ENCODE measurements at places on chromosomes 1 and 21. TPM values are rescaled to one million over a fixed set of nuclear protein-coding genes. Genes with fewer than 3 reads are reported as not detected.

DNA sequence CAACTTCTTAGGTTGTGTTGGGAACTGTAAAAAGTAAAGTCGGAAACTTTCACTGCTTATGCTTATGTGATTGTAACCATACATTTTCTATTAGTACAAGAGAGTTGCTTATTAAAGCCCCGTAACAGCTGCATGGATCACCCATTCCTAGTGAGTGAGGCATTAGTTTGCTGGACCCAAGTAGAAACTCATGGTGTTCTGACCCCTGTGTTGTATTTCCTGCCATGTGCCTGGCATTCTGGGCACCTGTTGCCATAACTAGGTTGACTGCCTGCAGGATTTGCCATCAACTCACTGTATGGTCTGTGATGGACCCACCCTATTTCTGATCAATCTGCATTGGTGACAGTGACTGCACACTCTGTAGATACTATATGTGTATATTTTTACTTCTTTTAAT lies 173.0 kb downstream of the PGBD5 start:
- DNase-seq: no peak

GRCh38 chr1:213148905-213149304 lies 97.9 kb downstream of the RPS6KC1 start:
- no peak for DNase-seq

DNA sequence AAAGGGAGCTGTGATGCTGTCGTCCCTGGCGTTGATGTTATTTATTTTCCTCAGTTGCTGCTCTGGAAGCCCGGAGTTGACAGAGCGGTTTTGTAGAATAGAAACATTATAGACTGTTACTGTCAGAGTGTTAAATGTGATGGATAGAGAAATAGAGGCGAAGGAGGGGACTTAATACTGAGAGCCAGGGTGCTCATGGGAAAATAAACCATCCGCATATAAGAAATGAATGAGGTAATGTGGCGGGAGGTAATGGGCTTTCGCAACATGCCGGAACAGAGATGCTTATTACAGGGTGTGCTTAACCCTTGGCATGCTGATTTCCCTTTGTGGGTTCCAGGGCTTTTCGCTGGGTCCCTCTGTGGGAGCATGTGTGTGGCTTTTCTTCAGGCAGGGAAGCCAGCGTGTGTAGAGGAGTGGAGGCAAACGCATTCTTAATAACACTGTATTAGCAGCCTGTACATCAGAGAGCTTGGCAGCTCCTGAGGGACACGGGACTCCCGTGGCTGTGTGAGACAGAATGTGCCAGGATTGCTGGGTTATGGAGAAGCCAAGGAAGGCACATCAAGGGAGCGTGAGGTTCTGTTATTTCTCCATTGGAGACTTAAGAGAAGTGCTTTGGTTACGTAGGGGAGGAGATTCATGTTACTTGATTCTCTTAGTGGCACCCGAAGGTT lies 141.0 kb downstream of the PBX1 start:
- no peak for DNase-seq

DNA sequence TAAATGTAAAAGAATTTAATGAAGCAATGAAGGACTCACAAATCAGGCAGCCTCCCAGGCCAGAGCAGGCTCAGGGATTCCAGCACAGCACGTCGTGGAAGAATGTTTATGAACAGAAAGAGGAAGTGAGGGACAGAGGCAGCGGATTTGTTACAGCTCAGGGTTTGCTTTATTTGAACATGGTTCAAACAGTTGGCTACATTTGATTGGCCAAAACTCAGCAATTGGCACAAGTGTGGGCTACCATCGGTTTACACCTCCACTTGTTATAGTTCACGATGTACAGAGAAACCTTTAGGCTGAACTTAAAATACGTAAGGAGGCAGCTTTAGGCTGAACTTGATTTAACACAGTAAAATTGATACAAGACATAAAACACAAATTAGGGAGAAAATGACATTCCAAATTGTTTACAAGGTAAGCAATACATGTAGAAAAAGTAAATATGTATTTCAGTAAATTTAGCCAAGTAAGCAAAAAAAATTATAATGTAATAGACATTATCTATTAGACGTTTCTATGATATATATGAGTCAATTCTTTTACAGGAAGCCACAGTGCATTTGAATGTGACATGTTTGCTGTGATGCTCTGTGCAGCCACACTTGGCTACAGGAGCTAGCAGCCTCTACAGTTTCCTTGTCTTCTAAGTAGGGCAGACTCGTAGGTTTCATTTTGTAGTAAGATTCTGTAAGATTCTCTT lies 126.5 kb downstream of the ADSS2 start:
- DNase-seq: no peak

The FAM177B gene
- total RNA-seq: not detected

DNA sequence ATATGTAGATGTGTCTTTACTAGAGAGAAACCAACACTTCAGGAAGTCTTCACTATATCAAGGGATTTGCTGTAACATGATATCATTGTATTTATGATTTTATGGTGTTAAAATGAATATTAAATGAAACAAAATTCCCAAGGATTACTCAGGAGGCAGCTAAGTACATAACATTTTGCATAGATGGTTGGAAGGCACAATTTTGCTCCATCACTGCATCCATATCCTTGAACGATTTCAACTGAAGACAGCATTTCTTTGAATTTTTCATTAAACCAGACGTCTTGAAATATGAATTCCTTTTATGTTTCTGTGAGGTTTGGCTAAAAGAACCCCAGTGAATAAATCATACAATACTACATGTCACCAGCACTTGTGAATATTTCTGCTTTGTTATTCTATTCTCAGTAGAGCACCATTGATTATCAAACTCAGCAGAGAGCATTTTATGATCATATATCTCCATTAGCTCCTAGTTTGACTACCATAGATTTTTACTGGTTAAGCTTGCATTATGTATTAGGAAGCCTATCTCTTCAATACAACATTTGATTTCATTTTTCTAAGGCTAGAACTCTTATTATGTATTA lies 37.3 kb downstream of the SPATA17 start:
- DNase-seq: no peak

The INSRR gene
- not detected for total RNA-seq

- DNase-seq: peak; percentile 31
These were observed 1.1 kb downstream of the PIK3CD start for GRCh38 chr1:9652379-9653209.

DNA sequence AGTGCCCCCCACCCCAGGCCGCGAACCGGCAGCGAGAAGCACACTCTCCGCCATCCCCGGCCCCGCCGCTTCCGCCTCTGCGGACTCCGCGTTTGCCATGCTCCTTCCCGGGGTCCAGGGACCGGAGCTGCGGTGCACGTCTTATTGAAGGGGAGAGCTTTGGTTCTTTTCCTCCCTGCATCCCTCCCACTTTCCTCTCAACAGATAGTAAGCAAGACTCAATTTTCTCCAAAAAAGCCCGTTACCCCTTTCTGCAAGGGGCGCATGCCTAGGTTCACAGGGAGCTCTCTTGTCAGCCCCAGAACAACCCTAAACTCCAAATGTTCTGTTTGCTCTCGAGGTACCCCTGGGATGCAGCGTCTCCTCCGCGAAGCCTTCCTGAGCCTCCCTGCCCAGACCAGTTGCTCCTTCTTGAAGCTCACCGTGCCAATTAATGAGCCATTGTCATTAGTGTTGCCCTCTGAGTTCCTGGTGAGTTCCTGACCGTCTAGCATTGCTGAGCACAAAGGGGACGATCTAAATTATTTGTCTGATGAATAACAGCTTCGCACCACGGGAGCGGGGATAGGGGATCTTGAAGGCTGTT lies 8.1 kb downstream of the FOXD3 start:
- DNase-seq: peak; percentile 25

The C1QTNF12 gene
- total RNA-seq: 0.69 TPM

The PGBD5 gene
- 2.0 TPM for total RNA-seq

DNA sequence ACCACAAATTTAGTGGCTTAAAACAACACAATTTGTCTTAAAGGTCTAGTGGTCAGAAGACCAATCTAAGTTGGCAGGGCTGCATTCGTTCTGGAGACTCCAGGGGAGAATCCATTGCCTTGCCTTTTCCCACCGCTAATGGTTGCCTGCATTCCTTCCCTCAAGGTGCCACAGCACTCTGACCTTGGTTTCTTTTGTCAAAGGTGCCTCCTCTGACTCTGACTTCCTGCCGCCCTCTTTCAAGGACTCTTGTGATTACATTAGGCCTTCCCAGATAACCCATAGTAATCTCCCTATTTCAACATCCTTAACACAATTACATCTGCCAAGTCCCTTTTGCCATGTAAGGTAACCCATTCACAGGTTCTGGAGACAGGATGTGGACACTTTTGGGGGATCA lies 145.3 kb downstream of the S1PR1 start:
- no peak for DNase-seq

DNA sequence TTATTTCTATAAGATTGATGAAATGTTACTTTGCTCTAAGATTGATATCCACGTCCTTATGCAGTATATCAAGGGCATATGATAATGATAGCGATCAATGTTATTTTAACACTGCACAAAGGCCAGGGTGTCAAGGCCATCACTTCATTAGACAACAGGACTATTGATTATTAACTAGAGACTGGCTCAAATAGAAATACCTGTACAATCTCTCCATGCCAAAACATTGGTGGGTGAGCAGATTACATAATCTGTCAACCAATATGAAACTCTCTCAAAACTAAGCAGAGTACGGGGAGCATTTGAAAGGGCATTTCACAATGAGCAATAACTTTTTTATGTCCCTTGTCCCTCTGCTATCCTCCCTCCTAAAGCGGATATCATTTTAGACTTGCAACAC lies 566.5 kb upstream of the PKN2 start:
- DNase-seq: no peak

- DNase-seq: no peak
These were observed 106.7 kb upstream of the ADAR start for GRCh38 chr1:154714638-154715037.

The C4BPA gene
- not detected for total RNA-seq

GRCh38 chr1:148389027-148389339 lies 94.1 kb downstream of the PPIAL4G start:
- no peak for DNase-seq

- DNase-seq: no peak
These were observed 2.6 kb upstream of the MYOG start for GRCh38 chr1:203088441-203088840.

- no peak for DNase-seq
These were observed 327.9 kb upstream of the BEND5 start for GRCh38 chr1:49104575-49104974.

The SCYL3 gene
- 19.2 TPM for total RNA-seq

The PEAR1 gene
- 50.7 TPM for total RNA-seq

DNA sequence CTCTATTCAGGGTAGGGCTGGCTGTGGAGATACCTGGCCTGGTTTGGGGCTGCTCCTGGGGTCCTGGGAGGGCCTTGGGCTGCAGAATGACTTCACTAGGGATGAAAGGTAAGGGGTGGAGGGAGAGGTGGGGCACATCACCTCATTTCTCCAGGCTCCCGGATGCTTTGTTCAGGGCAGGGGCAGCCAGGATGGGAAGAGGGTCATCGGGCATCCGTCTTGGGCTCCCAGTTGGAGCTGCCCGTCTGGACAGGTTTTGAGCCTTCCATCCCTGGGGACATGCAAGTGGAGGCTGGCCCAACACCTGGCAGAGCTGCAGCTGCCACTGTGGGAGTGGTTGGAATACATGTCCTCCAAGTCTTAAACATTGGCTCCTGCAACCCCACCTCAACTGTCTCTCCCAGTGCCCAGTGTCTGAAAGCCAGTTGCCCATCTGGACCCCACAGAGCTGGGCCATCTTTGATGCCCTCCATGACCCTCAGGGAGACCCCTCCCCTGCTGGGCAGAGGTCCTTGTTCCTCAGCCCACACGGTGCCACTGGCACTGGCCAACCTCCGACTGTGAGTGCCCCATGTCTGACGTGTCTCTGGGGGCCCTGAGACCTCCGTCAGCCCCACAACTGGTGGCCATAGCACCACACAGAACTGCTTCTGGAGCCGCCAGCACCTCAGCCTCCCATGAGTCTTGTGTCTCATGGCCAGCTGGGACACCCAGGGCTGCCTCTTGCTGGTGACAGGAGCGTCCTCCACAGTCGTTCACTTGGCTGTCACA lies 52.8 kb downstream of the TRIM11 start:
- DNase-seq: no peak
